ENCODE measurements at places on chromosomes 4 and X. TPM values are rescaled to one million over a fixed set of nuclear protein-coding genes. Genes with fewer than 3 reads are reported as not detected.

GRCh38 chrX:78957049-78957767 lies 12.0 kb downstream of the P2RY10 start:
- DNase-seq: no peak

DNA sequence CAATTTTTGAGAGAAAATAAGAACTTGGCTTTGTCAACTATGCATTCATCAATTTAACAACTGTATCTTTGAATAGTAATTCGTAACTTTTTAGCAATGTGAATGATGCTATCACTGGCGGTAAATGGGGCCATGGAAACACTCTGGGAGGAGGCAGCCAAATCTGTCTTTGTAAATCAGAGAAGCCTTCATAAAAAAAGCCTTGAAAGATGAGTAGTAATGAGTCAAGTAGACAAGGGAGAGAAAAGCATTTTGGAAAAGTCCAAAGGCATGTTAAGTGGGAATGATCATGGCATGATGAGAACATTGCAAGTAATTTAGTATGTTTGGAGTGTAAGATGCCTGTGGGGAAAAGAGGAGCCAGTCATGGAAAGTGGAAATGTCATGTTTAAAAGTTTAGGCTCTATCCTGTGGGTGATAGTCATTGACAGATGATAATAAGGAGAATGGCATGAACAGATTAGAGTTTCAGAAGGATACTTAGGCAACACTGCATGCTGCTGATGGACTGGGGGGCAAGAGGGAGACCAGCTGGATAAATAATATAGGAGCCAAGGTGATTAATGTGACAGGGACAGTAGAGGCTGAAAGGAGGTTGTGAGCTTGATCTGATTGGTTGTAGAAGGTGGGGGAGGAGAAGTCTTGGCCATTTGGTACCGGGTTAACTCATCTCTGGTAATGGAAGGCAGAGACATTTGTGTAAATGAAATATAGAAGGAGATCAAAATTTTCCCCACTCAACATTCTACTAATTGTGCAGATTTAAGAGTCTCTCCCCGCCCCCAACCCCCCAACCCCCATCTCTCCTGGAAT lies 16.3 kb downstream of the SPRY1 start:
- no peak for DNase-seq

- no peak for DNase-seq
Measured at GRCh38 chr4:185513489-185514181, 21.7 kb downstream of the PDLIM3 start.

- no peak for DNase-seq
Measured at GRCh38 chrX:44062840-44063239, 89.7 kb upstream of the NDP start.

GRCh38 chr4:171814545-171814944 lies 1.3 kb downstream of the GALNTL6 start:
- DNase-seq: no peak

The HNRNPH2 gene
- polyA plus RNA-seq: 78.7 TPM

The FHDC1 gene
- polyA plus RNA-seq: not detected

The OTC gene
- not detected for polyA plus RNA-seq
